ENCODE measurements at places on chromosomes 12 and 14.

GRCh38 chr14:79011091-79011919 is 841.1 kb downstream of the NRXN3 start:
- DNase-seq, result peak; percentile 59

GRCh38 chr12:73372856-73373255 is 1100.7 kb downstream of the TRHDE start:
- no peak for DNase-seq

- peak; percentile 22 for DNase-seq
Measured at GRCh38 chr12:15152456-15152855, 68.8 kb downstream of the RERG start.

- peak; percentile 72 for DNase-seq
Measured at GRCh38 chr14:55710506-55711041, 130.6 kb downstream of the KTN1 start.

DNA sequence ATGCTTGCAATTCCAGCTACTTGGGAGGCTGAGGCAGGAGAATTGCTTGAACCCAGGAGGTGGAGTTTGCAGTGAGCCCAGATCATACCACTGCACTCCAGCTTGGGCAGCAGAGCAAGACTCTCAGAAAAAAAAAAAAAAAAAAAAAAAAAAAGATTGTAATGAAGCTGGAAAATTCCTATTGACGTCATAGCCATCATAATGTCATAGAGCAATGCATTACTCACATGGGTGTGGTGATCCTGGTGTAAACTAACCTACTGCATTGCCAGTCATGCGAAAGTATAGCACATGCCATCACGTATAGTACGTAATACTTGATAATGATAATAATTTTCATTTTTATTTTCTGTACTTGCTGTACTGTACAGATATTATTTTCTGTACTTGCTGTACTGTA is 42.7 kb upstream of the NID2 start:
- peak; percentile 79 for DNase-seq

- no peak for DNase-seq
Measured at GRCh38 chr12:50689437-50689836, 74.5 kb upstream of the ATF1 start.

DNA sequence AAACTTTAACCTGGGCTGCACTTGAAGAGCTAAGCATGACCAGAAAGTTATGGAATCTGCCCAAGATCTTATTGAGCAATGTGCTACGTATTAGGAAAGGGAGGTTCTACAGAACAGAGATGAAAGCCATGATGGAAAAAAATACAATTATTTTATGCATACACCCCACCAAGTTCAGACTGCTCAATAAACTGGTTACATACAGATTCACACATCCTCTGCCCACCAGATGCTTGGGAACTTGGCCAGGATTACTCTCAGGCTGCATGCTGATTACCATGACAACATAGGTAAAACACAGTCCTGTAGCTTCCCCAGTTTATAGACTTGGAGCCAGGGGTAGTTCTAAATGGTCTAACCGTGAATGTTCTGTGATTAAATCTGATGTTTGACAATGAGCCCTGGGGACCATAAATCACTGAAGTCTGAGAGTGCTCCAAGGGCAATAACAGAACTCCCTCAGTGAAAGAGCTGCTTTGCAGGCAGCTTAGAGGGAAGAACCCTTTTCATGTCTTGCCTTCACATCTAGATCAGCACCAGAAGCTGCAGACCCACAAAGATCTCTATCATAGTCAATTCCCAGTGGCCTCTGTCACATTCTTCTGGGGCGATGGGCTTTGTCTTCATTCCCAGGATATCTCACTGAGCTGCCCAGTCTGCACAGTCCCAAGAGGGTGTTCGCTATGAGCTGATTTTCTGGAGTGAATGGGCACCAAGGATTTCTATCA is 232.2 kb downstream of the EMP1 start:
- DNase-seq, result peak; percentile 6

GRCh38 chr14:76497550-76498462 is 121.9 kb downstream of the ESRRB start:
- DNase-seq, result no peak

GRCh38 chr12:125015680-125016310 is 22.4 kb downstream of the BRI3BP start:
- DNase-seq, result no peak

DNA sequence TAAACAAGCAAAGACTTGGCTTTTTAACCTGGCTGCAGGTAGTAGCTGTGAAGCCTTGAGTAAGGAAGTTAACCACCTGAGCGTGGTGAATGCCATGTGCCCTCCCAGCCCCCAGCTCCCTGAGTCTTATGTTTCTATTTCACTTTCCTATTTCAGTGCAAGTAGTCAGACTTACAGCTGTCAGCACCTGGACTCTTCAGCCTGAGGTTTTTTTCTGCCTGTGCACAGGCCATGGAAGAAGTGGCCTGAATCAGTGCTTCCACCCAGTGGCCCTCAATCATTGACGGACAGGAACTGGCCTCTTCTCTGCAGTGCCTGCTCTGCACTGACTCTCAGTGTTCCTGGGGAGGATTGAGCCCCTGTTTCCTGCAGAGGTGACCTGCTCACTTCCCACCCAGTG is 796.4 kb downstream of the MED13L start:
- no peak for DNase-seq

- peak; percentile 37 for DNase-seq
Measured at GRCh38 chr14:53963320-53964227, 6.9 kb upstream of the BMP4 start.

DNA sequence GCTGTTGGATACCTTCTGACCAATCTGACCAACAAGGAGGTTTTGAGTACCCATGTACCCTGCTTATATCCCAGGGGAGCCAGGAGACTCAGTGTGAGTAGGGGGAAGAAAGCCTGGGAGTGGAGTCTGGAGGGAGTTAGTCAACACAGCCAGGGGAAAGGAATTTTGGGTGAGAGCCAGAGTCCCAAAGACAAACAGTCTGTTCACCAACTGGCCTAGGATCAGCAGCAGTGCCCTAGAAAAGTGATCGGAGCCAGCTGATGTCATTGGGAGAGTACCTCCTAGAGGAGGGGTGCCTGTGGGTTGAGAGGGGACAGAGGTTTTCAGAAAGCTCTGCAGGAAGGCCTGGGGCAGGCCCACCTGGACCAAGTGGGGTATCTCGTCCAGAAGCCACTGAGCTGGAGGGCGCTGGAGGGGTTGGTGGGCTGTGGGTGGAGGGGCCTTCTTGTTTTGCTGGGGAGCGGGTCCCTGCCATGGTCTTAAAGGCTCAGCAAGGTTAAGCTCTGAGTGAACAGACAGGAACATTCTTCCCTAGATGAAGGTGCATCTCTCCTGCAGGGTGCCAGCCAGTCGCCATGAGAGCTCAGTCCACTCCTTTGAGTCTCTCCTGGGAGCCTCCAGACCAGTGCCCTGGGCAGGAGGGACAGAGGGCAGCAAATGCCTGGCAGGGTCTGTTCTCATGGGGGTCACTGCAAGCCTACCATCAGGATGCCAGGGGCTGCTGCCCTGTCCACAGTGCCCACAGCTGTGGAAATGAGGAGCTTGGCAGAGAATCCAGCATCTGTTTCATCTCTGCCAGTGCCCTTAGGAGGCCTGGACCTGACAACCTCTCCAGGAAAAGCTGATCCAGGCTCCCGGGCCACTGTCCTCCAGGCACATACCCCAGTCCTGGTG is 63.6 kb downstream of the CHGA start:
- DNase-seq, result peak; percentile 60

- peak; percentile 82 for DNase-seq
Measured at GRCh38 chr12:6090803-6091202, 33.7 kb downstream of the VWF start.

GRCh38 chr14:37143475-37143874 is 28.9 kb downstream of the SLC25A21 start:
- DNase-seq, result no peak

GRCh38 chr12:3133405-3133783 is 56.2 kb downstream of the TSPAN9 start:
- DNase-seq, result no peak

GRCh38 chr14:39459795-39460478 is 27.7 kb upstream of the FBXO33 start:
- peak; percentile 32 for DNase-seq

GRCh38 chr14:60002819-60003492 is 83.0 kb downstream of the LRRC9 start:
- no peak for DNase-seq

GRCh38 chr14:104561632-104562495 is 17.7 kb upstream of the C14orf180 start:
- no peak for DNase-seq

DNA sequence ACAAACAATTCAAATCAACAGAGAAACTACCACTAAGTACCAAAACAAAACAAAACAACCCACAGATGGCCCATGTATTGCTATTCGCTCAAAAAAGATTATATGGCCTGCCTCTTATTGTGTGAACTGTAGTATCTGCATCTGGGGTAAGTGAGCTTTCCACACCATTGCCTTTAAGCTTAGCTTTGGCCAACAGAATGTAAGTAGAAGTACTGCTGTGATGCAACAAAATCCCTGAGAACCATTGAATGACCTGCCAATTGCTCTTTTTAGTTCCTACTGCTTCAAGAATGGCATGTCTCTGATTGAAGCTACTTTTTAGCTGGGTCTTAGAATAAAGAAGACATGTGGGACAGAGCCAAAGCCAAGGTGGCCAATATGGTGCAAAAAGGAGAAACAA is 32.5 kb downstream of the PPFIA2 start:
- DNase-seq, result no peak

DNA sequence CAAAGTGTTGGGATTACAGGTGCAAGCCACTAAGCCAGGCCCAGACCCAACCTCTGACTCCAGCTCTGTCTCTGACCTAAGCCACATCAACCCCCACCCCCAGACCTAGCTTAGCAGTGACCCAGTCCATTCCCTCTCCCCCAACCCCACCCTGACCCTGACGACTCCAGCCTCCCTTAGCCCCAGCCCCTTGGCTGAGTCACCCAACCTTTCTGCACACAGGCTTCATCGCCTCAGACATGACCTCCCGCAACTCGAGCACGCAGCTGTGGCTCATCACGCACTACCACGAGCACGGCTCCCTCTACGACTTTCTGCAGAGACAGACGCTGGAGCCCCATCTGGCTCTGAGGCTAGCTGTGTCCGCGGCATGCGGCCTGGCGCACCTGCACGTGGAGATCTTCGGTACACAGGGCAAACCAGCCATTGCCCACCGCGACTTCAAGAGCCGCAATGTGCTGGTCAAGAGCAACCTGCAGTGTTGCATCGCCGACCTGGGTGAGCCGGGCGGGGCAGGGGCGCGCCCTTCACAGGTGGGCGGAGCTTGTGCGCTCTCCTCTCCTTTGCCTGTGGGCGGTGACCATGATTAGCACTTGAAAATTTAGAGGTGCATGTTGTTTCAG is 7.8 kb downstream of the ACVRL1 start:
- no peak for DNase-seq

DNA sequence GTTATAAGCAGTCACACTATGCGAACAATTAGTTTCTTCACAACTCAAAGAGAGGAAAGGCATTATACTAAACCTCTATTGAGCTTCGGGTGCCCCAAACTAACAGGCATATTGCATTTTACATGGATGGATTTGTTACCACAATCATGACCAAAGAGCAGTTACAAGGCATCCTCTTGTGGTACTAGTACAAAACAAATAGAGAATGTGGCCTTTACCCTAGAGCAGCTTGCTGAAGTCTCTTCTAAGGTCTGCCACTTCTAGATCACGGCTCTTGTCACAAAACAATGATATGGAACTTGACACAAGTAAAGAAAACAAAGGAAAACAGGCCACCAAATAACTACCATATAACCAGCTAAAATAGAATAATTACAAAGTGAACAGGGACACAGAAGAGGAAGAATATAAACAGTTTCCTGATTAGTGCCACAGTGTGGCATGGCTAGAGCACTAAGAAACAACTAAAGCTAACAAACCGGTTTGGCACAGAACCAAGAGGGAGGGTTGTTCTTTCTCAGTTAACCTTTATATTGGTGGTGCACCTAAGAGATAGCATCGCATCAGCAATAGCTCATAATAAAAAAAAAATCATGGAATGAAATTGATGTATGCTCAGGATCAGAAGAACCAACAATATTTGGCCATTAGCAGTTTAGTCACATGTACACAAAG is 209.7 kb upstream of the ATP2B1 start:
- DNase-seq, result no peak

GRCh38 chr14:78007160-78007559 is 163.0 kb upstream of the NRXN3 start:
- peak; percentile 28 for DNase-seq

- no peak for DNase-seq
Measured at GRCh38 chr12:66403746-66404145, 101.5 kb downstream of the HELB start.

DNA sequence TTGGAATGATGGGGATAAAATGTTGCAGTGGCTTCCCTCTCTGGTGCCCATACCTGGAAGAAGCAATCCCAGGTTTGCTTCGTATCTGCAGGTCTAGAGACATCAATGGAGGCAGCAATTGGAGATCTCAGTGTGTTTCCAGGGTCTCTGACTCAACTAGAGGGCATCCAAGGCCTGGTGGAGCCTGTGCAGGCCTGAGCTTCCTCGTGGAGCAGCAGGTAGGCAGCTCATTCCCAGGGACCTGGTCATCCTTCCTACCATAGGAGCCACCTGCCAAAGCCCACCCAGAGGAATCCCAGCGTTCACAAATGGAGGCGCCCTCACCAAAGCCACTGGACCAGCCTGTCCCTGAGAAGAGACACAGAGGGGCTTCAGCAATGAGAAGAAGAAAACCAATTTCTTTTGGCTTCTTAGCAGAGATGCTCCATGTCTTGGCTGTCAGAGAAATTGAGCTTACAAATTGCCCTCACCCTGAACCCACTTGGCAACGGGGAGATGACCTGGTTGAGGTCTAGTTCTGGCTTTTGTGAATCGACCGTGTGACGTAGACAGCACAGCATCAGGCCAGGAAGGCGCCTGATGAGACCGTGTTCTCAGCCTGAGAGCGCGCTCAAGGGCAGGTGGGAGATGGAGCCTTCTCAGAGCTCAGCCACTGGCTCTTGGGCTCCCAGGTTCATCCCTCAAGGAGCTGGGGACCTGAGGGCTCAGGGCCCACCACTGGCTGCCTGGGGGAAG is 283.6 kb downstream of the DPF3 start:
- DNase-seq, result no peak

- DNase-seq, result no peak
Measured at GRCh38 chr14:75261820-75262219, 16.8 kb upstream of the FOS start.

GRCh38 chr12:47578836-47579235 is 127.0 kb downstream of the RPAP3 start:
- no peak for DNase-seq

All from fibroblast of the aortic adventitia (primary cell).